ENCODE measurements at places on chromosomes 13 and 19.

GRCh38 chr19:41321600-41322270, 11.8 kb downstream of the CCDC97 start:
- peak; percentile 69 for DNase-seq

GRCh38 chr13:79709471-79709870, 228.5 kb downstream of the NDFIP2 start:
- DNase-seq, result no peak

DNA sequence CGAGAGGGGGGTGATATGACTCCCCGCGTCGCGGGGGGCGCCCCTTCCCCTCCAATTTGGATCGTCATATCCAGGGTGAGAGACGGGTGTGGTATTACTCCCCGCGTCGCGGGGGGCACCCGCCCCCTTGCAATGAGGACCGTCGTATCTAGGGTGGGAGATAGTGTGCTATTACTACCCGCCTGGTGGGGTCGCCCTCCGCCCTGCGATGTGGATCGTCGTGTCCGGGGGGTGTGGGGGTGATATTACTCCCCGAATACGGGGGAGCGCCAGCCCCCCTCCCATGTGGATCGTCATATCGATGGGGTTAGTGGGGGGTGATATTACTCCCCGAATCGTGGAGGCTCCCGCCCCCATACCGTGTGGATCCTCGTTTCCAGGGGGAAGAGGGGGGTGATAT, 29.2 kb upstream of the RGCC start:
- DNase-seq, result no peak

DNA sequence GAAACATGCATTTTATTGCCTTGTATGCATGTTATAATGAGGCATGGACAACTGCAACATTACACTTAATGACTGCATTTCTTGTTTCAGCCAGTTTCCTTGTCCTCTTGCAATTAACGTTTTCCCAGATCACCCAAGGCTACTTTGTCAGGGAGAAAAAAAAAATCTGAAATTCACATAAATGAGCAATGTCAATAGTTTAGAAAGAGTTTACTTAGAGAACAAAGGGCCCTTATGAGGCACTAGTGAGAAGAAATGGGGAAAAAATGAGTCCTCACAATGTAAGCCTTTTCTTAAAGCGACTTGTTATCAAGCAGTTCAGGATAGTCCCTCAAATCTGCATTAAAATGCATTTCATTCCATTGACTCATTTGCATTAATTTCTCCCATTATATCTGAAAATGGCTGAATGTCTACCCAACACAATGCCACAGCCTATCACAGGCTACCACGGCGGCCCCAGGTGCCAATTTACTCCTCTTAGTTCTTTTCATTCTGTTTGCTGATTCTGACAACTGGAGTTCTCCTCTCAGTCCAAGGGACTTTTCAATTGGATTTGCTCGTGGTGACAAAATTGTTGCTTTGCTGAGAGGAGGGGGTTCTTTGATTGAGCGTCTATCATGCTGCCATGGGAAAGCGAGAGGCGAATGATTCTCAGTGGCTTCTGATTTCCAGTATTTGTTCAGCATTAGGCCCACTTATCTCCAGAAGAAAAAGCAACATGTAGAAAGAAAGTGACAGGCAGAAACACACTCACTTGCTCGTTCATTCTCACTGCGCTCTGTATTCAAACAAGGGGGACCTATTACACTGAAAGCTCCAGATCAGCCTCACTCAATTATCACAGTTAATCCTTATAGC, 107.1 kb downstream of the DACH1 start:
- DNase-seq, result no peak

GRCh38 chr13:109348519-109349258, 437.7 kb downstream of the IRS2 start:
- no peak for DNase-seq

DNA sequence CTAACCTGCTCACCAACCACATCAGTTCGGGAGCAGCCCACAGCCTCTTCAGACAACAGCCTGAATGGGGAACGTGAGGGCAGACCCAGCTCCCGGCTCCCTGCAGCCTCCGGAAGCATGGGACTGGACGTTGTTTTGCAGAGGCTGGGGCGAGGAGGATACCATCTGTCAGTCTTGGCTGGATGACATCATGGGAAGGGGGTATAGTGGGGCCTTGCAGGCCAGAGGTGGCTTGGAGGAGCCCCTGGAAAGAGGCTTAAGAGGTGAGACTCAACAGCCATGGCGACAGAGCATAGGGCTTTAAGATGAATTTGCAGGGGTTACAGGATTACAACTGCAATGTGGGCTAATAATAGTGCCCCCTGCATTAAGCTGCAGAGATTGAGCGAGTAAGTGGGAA, 1.5 kb downstream of the FXYD3 start:
- DNase-seq, result no peak

GRCh38 chr19:9406798-9407352, 28.5 kb downstream of the ZNF266 start:
- peak; percentile 60 for DNase-seq

DNA sequence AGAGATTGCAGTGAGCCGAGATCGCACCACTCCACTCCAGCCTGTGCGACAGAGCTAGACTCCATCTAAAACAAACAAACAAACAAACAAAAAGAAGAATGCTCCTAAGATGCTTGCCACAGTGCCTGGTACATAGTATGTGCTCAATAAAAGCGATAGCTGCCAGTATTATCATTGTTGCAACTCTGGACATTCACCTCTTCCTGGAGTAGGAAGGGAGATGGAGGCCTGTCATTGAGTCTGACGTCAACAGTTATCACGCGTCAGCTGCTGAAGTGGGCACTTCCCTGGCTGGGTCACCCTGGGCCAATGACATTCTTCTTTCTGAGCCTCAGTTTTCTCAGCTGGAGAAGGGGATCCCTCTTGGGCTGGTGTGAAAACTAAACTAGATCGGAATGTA, 4.2 kb upstream of the PLAUR start:
- DNase-seq, result no peak

GRCh38 chr13:25840931-25841330, 210.9 kb downstream of the SHISA2 start:
- DNase-seq, result no peak

DNA sequence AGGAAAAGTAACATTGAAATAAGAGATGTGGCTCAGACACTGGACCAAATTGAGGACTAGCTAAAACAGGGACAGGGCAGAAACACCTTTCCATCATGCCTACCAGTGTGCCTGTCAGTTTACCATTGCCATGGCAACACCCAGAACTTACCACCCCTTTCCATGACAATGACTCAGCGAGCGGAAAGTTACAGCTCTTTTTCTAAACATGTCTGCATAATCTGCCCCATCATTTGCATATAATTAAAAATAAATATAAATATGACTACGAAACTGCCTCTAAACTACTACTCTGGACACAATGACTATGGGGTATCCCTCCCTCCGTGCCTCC, 96.0 kb downstream of the UBL3 start:
- no peak for DNase-seq

- no peak for DNase-seq
These were observed 21.2 kb downstream of the PCID2 start for GRCh38 chr13:113187263-113187669.

GRCh38 chr13:99246100-99246499, 12.1 kb downstream of the GPR18 start:
- no peak for DNase-seq

GRCh38 chr19:44356383-44357111, at the start of gene ZNF112:
ZNF112 (minus strand) TSS chr19:44356680; CDS start chr19:44340539, 16,141 bp downstream.
- DNase-seq, result no peak

DNA sequence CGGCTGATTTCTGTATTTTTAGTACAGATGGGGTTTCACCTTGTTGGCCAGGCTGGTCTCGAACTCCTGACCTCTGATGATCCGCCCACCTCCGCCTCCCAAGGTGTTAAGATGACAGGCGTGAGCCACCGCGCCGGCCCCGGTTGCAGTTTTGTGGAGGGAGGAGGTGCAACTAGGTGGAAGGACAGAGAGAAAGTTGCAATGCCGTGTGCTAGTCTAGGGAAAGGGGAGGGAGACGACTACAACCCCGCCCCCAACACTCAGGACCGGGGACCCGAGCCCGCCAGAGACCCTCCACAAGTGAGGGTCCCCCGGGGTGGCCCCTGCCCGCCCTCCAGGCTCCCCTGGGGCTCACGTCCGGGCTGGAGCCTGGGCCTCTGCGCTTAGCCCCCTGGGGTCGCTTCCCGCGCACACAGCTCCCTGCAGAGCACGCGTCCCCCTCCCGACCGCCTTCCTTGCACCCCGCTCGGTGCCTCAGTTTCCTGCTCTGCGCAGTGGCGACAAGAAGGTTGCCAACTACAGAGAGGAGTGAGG, 1.2 kb upstream of the ARID3A start:
- DNase-seq, result peak; percentile 68

GRCh38 chr19:49421039-49421877, 2.0 kb downstream of the PTH2 start:
- peak; percentile 76 for DNase-seq

- peak; percentile 18 for DNase-seq
These were observed 2.0 kb upstream of the KLF12 start for GRCh38 chr13:74136084-74136658.

DNA sequence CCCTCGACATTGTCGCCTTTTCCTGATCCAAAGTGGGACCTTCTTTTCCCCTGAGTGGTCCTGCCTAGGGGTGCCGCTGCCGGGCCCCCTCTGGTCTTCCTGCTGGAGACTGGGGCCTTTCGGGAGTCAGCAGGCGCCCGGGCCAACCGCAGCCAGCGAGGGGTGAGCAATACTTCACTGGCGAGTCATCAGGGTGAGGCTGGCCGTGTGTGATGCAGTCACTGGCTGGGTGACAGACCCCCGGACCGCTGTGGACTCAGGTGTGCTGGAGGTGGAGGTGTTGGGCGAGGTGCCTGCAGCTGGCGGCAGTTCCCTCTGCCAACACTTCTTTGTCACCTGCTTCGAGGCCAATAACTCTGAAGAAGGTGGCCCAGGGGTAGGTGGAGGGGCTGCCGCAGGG, 1.5 kb upstream of the CGB5 start:
- no peak for DNase-seq

DNA sequence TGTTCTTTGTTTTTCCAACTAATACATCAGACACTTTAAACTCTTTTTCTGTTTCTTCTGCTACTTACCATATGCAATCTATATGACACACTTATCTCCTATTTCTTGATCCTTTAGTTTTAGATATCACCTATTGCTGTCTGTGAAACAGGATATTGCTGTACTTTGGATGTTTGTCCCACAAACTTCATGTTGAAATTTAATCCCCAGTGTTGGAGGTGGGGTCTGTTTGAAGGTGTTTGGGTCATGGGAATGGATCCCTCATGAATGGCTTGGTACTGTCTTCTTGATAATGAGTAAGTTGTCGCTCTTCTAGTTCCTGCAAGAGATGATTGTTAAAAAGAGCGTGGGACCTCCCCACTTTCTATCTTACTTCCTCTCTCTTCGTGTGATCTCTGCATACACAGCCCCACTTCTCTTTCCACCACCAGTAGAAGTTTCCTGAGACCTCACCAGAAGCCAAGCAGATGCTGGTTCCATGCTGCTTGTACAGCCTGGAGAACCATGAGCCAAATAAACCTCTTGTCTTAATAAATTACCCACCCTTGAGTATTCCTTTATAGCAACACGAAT, 244.2 kb downstream of the NHLRC3 start:
- peak; percentile 16 for DNase-seq

GRCh38 chr19:46972311-46972710, 47.3 kb upstream of the NPAS1 start:
- DNase-seq, result no peak

DNA sequence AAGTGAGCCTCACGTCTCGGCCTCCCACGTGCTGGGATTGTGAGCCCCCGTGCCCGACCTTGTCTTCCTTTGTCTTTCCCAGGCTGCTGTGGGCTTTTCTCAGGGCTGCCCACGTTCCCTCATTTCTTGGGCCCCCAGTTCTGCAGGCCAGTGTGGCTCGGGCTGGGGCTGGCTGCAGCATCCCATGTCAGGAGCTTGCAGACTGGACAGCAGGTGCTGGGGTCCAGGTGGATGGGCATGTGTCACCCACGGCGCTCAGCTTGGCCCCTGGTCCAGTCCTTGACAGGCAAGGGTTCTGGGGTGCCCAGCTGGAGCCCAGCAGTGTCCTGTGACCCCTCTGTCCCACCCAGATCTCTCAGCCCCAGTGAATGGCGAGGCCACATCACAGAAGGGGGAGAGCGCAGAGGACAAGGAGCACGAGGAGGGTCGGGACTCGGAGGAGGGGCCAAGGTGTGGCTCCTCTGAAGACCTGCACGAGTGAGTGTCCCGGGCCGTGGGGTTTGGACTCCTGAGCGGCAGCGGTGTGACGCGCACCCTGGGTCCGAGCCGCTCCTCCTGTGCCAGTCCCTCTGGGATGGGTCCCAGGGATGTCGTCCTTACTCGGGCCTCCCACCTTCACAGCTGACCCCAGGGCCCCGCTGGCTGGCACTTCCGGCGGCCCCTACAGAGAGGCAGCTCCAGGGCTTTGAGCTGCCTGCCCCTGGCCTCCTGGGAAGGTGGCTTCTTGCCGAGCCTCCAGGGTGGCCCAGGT, 17.3 kb downstream of the PLIN4 start:
- no peak for DNase-seq

DNA sequence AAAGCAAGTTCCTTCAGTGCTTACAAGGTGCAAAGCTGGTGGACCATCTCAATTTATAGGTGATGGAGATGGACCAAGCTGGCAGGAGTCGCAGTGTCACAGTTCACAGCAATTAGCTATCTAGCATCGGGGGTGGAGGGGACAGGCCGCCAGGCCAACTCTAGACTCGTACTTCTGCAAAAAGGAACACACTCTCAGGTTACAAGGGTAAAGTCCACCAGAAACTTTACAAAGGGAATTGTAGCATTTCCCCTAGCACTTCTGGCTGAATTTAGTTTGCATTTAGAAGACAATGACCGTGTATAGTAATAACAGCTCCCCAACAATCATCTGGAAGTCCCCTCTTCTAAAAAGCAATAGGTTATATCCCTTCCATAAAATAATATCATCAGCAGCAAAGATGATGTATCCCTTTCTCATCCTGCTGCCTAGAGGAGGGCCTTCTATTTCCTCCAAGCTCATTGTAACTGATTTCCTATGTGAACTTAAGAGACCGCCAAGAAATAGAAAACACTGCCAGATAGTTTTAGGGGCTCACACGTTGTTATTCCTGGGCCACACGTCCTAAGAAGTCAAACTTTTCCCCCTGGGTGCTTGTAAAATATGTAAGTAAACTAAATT, 8.5 kb upstream of the DOCK9 start:
- DNase-seq, result no peak

DNA sequence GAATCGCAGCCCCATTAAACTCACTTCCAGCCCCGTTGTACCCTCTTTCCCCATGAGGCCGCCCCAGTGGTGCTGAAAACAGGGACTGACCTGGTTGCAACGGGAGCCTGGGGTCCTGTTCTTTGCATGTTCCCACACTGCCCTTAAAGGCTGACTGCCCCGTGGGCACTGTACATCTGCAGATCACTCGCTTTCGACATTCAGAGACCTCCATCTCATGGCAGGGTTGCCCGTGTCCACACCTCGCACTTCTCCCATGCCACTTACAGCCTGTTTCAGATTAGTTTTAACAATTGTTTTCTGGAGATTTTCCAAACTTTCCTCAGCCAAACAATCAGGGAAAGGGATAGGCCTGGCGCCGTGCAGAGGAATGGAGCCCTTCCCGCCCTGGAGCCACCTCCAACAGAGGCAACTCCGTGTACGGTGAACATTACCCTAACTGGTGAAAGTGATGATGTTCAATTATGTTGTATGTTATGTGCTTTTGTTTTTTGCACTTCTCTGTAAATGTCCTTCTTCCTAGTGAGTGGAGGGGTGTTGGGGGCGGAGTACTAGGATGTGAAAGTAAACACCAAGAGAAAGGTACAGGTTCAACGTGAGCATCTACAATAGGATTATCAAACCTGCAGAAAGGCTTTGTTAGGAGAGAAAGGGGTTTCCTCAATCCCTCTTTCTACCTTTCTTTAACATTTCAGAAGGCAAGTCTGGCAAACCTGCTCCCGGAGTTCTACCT, 262.8 kb downstream of the FOXO1 start:
- DNase-seq, result no peak

GRCh38 chr13:38606699-38607535, 80.0 kb upstream of the FREM2 start:
- no peak for DNase-seq

Data from GM13977 (cell line).